ENCODE measurements at places on chromosomes 2 and 18.

DNA sequence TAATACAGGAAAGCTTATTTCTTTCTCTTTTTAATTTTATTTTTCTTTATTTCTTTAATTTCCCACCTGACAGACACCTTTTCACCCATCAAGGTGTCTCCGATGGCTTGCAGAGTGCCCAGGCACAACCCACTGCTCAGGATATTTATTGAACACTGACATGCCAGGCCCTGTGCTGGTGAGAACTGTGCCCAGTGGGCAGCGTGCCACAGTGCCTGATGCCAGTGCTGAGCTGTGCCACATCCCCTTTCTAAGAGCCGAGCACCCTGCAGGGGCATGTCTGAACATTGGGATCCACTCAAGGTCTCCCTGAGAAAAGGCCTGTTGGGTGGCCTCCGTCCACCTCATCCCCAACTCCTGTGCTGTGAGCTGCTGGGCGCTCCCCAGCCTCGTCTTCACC lies 158.6 kb upstream of the RAB6C start:
- DNase-seq, result no peak

DNA sequence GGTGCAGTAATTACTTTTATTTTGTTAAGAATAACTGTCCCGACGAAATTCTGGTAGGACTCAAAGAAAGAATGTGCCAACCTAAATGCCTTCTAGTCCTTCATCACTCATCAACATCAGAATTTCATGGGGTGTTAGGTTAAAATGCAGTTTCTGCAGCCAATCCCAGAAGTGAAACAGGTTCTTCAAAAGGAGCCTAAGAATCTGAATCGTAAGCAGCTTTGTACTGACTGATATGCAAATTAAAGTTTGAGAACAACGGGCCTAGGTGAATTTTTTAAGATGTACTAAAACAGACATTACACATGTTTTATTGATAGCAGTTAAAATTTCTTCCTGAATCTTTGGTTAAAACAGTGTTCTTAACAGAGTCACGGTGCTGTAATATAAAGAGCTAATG lies 140.3 kb upstream of the ZC3H15 start:
- no peak for DNase-seq

GRCh38 chr2:176205126-176205525 lies 16.7 kb downstream of the HOXD1 start:
- no peak for DNase-seq

DNA sequence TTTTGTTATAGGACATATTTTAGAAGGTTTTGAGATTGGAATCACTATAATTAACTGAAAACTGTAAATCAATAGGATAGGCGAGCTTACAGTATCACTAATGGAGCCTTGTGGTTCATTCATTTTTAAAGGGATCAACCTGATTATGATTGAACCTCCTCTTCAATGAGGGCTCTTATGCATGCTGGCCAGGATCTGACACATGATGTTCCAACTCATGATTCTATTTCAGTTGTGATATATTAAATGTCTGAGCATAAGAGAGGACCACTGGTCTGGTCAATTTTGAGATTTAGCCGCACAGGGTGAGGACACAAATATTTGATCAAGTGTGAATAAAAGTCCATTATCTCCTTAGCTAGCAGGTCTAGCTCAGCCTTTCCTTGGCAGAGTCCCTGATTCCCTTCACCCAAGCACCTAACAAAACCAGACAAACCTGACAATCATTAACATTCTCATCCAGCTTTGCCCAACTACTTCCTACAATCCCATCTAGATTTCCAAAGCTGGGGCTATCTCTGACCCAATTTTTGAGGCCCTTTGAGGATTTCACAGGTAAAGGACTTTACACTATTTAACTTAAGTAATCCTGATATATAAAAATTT lies 6.9 kb upstream of the MAP4K4 start:
- DNase-seq, result no peak

- no peak for DNase-seq
These were observed 53.8 kb downstream of the LRPPRC start for GRCh38 chr2:43941966-43942365.

DNA sequence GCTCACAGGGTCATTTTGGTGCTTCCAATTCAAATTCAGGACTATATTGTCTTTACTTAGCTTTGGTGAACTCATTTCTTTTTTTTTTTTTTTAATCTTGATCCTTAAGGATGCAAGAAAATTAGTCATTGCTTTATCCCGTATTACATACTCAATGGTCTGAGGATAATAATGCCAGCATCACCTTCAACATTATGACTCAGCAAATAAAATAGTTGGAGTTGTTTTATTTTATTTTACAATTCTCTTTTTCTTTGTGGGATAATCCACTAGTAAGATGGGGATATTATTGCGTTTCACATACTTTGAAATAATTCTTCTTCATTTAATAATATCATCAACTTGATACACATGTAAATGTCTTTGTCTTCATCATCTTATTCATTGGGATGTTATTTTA lies 954.9 kb upstream of the GYPC start:
- DNase-seq, result no peak

GRCh38 chr2:158228943-158229508 lies 127.3 kb downstream of the UPP2 start:
- no peak for DNase-seq

DNA sequence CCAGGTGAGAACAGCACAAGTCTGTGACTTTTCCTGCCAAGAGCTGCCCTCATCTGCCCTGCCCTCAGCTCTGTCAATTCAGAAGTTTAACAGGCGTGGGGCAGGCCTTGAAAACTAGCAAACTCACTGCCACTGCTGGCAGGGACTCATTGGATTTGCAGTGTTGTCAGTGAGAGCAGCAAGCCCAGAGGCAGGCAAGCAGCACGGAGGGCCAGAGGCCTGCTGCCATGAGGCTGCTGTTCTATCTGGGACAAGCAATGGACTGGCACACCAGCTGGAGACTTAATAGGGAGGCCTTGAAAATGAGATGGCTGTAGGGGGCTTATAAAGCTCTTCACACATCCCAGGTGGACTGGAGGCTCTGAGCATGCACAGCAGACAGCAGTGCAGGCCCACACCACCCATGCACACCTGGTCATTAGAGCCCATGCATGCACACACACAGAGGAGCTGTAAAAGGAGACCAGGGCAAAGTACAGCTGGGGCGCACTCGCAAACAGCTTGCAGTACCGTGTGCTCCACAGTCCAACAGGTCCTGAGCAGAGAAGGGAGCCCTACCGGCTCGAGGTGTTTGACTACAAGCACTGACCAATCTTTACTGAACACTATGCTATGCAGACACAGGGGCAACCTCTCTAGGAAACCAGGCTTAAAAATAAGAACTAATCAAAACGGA lies 28.7 kb downstream of the MGAT4A start:
- DNase-seq, result peak; percentile 31

DNA sequence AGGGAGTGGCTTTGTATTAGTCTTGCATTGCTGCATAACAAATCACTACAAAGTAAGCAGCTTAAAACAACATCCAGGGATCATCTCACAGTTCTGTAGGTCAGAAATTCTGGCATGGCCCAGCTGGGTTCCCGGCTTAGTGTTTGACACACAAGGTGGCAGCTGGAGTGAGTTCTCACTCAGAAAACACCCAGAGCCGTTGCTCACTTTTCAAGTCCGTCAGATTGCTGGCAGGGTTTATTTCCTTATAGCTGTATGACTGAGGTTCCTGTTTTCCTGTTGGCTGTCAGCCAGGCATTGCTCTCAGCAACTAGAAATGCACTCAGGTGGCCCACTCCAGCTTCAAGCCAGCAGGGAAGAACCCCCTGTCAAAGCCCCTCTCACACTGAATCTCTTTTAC lies 324.1 kb downstream of the CCDC178 start:
- DNase-seq, result peak; percentile 73

DNA sequence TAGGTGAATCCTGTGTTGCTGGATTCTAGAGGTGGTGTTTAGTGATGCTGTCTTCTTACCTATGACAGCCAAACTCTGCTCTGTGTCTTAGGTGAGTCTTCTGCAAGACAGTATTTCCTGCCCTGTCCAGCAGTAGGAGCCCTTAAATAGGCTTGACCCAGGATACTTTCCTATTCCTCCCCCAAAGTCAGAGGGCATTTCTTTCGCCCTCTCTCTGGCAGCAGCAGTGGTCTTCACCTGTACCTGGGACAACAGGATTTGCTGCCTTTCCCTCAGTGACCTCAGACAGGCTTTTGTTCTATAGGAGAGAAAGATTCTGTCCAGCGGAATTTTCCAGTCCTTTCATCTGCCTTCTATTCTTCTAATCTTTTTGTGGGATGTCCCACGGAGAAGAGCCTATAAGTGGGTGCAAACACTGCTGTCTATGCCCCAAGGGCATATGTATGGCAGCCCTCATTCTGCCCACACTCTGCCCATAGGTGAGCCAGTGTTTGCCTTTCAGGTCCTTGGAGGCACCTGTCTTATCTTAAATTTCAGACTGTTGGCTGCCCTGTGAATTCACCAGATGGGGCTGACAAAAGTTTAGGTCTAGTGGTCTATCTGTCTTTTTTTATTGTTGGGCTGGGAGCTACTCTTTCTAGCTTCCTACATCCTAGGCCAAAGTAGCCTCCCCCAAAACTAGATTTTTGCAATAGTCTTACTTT lies 177.3 kb upstream of the SPOPL start:
- DNase-seq, result no peak

- DNase-seq, result no peak
These were observed 304.5 kb downstream of the NDUFA10 start for GRCh38 chr2:239720361-239721360.

DNA sequence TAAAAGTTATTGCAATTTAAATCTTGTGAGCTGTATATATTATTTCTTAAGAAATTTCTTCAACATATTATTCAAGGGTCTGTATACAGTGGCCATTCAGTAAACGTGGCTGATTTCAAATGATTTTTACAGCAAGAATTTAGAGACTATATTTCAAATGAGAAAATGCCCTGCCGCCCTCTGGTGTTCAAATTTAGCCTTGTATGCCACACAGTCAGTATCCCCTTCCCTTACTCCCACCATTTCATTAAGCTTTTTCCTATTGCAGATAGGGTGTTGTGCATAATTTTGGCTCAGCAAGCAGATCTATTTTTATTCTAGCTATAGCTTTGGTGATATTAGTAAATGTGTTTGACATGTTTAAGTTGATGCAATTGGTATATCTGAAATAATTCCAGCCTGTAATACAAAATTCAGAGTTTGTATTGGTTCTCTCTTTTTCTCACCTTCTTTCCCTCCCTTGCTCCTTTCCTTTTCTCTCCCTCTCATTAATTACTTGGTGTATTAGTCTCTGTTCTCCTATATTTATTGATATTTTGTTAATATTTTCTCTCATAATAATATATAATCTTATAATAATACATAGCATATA lies 22.8 kb upstream of the SCN7A start:
- no peak for DNase-seq

DNA sequence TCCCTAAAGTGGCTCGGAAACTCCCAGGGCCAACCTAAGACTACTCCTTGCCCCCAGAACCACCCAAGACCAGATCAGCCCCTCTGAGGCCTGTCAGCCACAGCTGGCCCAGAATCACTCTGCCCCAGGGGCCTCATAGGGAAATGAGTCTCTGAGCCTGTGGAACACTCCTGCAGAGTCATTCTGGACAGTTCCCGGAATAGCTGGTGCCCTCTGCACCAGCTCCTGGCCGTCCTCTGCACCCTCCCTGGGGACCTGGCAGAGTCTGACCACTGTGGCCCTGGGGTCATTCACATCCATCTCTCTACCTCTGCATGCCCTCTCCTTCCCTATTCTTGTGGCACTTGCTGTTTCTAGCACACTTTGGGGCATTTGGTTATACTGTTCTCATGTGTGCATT lies 14.6 kb upstream of the TMEM214 start:
- no peak for DNase-seq

- no peak for DNase-seq
These were observed 41.9 kb downstream of the SPTBN1 start for GRCh38 chr2:54497763-54498680.

GRCh38 chr2:110105608-110106467 lies 9.8 kb downstream of the MALL start:
- DNase-seq, result peak; percentile 94

GRCh38 chr2:27053321-27053720 lies 1.9 kb downstream of the AGBL5 start:
- DNase-seq, result no peak

DNA sequence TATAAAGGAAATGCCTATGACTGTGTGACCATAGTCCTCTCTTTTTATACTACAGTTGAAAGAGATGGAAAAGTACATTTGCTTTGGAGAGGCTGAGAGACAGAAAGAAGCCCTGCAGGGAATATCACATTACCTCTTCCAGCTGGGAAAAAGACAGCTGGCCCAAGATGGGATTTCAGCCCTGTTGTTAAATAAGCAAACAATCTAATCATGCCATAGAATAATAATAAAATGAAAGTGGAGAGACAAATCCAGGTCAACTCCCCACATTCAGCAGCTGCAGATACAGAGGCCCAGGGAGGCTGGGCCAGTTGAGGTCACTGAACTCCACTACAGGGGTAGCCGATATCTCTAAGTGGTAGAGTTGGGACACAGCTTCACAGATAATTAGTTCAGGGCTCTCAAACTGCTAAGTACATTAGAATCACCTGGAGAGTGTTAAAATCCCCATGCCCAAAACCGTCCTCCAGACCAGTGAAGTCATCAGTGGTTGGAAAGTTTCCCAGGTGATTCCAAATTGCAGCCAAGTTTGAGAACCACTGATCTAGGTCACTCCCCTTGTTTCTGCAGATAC lies 81.9 kb downstream of the MOGAT1 start:
- DNase-seq, result no peak

- no peak for DNase-seq
These were observed 134.0 kb downstream of the SEPTIN10 start for GRCh38 chr2:109479804-109480203.

- peak; percentile 39 for DNase-seq
These were observed 316.8 kb upstream of the KCNH7 start for GRCh38 chr2:163155279-163155883.

DNA sequence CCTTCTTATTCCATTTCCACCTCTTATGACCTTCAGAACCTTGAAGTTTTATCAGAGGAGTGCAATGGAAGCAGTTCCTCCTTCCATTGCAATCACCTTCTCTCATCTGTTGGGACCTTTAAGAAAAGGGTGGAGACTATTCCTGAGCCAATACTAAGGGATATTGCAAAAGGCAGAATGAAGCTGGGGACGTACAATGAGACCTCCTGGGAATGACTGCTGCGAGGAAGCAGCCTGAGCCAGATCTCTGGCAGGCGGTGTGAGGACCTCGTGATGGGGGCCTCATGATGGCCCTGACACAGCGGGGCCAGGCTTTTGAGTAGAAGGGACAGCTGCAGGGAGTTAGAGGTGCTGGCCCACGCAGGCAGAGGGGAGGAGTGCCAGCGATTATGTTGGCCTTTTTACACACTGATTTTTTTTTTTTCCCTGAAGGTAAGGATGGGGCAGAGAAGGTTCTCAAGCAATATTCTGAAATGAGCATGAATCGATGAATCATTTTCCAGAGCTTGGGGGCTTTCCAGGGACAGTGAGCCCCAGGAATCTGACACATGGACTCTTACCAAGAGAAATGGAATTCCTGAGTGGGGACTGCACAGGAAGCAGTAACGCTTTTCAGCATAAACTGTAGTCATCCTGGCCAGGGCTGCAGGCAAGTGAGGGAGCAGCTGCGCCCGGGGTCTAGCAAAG lies 40.0 kb upstream of the LAPTM4A start:
- DNase-seq, result no peak

DNA sequence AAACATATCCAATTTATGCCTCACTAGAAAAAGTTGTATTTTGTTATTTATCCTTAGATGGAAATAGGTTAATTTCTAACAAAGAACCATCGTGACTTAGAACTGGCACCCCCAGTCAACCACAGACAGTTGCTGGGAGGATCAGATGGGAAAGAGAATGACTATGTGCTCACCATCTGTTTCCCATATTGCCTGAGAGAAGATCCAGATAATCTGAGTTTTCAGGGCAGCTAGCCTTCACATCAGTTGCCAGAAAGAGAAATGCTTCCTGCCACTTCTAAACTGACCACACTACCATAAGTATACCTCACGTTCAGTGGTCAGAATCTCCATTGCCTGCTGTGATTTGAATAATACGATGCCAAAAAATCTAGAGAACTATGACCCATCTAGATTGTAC lies 28.4 kb upstream of the NEB start:
- DNase-seq, result no peak

All from LoVo (cell line).